Activated T-helper 2 cell treated with anti-CD3 and anti-CD28 coated beads, Interferon-gamma antibody, Interleukin-2, Interleukin-4, amounts not matched to agents 10 μg/mL and 5 μg/mL and 100 μg/mL, durations not matched to agents 14 hours and 24 hours and 36 hours (primary cell): ENCODE measurements at places on chromosomes 1 and 21.

GRCh38 chr1:32201011-32201855 lies 838 bp downstream of the CCDC28B start:
- peak; percentile 76 for DNase-seq

GRCh38 chr1:212351588-212352362 lies 62.9 kb downstream of the PACC1 start:
- no peak for DNase-seq

DNA sequence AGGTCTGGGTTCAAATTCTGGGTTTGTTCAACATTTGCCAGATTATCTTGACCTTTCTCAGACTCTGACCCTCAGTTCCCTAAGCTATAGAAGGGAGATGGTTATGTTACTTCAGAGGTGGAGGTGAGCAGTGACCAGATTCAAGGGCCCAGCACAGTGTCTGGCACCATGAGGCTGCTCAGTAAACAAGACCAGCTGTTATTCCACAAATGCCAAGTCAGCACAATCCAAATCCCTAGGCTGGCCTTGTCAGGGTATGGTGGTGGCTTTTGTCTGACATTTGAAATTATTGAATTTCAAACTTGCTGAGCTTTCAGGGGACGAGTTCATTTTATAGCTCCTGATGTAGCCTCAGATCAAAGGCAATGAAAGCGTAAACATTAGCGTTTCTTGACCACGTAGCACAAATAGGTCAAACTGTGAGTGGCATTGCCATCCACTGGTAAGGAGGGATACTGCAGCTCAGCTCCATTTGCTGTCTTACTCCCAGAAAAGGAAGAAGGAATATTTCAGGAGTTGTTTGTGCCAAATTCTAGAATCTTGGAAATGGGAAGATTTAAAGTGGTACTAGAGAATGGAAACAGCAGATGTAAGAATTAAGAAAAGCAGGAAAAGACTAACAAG lies 94.3 kb upstream of the EDN2 start:
- no peak for DNase-seq

- DNase-seq, result no peak
Observed at GRCh38 chr1:201229771-201230635, 39.4 kb downstream of the IGFN1 start.

DNA sequence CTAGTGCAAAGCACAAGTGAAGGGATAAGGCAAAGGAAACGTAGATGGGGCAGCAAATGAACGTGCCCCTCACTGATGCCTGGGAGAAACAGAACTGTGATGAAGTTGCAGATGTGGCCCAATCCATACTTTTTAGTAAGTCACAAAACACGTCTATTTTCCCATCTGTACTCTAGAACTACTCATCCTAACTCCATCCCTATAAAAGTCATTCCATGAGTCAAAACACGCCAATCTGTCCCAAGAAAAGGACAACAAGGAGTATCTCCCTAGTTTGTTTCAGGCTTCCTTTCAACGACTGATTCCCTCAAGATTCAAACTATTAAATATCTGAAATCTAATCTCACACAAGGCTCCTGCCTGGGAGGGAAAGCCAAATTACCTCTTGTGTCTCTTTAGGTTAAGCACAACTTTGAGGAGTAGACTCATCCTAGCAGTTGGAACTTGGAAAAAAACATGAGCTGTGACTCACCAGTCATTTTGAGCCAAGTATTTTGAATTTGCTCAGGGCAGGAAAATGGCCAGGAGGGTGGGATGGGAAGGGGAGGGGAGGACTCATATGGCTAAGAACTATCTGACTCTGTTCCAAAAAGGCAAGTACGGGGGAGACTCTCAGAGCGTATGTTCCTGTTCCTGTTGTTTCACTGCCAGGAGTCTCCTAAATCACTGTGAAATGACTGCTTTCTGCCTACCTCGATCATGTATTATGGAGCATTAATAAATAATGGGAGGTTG lies 214.5 kb upstream of the CAMK1G start:
- DNase-seq, result no peak

DNA sequence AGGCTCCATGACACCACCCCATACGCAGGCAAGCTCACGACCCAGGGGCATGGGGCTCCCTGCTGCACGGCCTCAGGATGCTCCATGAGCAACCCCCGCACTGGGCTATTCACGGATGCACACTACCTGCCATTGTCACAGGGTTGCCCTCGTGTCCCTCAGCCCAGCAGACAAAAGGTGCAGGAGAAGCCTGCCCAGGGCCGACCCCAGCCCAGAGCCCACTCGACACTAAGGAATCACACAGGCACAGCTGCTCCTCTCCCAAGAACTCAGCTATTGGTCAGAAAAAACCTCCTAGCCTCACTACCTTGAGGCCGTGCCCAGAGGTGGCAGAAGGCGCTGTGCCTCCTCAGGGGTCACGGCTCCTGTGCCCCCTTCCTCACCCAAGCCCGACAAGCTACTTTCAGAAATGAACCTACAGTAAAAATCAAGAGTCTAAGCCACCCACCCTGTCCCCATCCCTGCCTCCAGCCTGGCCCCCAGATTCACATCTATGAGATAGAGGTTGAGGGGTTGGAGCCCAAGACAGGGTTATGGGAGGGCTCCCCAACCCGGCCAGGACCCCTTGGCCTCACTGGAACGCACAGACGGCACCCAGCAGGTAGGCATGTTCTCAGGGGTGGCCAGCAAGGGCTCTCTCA lies 6.4 kb upstream of the SPATC1L start:
- no peak for DNase-seq

DNA sequence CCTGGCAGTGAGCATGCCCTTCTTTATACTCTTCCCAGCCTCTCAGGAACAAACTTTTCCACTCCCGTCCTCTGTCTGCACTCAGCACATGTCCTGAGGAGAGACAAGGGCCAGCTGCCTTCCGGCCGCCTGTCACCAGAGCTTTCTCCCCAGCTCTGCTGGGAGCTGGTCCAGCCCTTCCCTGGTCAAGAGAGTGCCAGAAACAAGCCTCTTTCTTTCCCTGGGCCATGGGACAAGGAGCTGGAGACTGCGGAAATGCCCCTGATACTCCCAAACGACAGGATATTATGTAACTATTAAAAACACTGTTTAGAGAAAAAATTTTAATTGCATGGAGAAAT lies 10.4 kb downstream of the LAMB3 start:
- no peak for DNase-seq

GRCh38 chr1:116971258-116971860 lies 30.2 kb upstream of the CD101 start:
- no peak for DNase-seq

GRCh38 chr21:45764792-45765191 lies 121.3 kb downstream of the PCBP3 start:
- DNase-seq, result no peak

GRCh38 chr1:14507262-14507661 lies 91.2 kb upstream of the KAZN start:
- DNase-seq, result no peak

DNA sequence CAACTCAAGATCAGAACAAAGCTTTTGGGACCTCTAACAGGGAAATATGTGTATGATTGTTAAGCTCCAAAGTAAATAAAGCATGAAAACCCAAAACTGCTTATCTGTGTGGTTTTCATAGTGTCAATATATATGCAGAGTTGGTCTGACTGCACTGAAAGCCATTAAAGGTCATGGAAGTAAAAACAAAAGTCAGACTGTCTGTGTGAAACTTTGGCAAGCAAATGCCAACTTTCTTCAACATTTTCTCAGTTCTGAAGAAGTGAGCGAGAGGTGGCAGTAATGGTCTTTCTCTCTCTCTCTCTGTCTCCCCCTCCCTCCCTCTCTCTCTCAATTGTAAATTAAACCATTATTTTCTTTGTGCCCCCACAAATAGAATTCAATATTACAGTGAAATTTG lies 100.1 kb upstream of the S1PR1 start:
- no peak for DNase-seq

- DNase-seq, result no peak
Observed at GRCh38 chr1:212987702-212988322, 27.9 kb downstream of the ANGEL2 start.

GRCh38 chr21:35169574-35169973 lies 120.5 kb upstream of the RUNX1 start:
- no peak for DNase-seq

DNA sequence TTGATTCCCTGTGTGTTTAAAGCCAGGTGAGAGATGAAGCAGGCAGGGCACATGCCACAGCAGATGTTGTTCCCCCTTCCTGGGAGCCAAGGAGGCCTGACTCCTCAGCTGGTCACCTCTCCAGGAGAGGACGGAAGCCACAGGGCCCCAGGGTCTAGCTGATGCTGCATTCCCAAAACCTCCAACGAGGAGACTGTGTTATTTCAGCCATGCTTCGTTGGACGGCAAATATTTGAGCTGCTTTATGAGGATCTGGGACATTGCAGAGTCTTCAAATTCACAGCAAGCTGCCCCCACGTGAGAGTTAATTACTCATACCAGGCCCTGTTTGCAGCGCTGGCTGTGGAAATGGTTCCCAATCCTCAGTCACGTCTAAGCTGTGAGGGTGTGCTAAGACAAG lies 85.3 kb downstream of the CDC7 start:
- no peak for DNase-seq

DNA sequence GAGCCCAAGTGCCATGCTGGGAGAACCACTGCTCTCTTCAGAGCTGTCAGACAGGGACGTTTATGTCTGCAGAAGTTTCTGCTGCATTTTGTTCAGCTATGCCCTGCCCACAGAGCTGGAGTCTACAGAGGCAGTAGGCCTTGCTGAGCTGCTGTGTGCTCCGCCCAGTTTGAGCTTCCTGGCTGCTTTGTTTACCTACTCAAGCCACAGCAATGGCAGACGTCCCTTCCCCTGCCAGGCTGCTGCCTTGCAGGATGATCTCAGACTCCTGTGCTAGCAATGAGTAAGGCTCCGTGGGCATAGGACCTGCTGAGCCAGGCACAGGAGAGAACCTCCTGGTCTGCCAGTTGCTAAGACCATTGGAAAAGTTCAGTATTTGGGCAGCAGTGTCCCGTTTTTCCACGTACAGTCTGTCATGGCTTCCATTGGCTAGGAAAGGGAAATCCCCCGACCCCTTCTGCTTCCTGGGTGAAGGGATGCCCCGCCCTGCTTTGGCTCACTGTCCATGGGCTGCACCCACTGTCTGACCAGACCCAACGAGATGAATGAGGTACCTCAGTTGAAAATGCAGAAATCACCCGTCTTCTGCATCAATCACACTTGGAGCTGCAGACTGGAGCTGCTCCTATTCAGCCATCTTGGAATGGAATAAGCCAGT lies 31.9 kb downstream of the CYP4B1 start:
- no peak for DNase-seq

DNA sequence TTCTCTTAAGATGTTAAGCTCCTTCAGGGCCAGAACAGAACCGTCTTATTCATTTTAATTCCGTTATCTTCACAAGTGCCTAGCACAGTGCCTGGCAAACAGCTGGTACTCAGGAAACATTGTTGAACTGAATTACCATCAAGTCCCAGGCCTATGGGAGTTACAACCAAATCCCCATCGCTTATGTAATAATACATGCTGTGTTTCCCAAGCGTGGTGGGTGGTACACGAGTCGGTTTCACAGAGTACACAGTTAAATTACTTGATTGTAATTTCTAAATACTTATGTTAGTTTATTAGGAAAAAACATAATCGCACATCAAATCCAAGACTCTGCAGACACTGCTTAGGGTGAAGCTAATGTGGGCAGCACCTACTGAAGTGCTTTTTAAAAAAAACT lies 1.0 kb downstream of the ANGEL2 start:
- no peak for DNase-seq

GRCh38 chr1:30732277-30732996 lies 9.1 kb upstream of the MATN1 start:
- DNase-seq, result no peak

DNA sequence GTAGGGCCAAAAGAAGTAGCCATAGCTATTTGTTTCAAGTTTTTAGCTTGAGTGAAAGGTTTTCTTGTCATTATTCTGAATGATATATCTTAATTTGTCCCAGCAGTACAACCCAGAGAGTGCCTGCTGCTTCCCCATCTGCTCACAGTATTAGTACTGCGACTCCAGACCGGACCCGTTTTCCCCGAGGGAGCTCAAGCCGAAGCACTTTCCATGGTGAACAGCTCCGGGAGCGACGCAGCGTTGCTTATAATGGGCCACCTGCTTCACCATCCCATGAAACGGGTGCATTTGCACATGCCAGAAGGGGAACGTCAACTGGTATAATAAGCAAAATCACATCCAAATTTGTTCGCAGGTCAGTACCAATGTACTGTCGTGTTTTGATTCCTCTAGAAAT lies 37.2 kb upstream of the C1orf115 start:
- no peak for DNase-seq

DNA sequence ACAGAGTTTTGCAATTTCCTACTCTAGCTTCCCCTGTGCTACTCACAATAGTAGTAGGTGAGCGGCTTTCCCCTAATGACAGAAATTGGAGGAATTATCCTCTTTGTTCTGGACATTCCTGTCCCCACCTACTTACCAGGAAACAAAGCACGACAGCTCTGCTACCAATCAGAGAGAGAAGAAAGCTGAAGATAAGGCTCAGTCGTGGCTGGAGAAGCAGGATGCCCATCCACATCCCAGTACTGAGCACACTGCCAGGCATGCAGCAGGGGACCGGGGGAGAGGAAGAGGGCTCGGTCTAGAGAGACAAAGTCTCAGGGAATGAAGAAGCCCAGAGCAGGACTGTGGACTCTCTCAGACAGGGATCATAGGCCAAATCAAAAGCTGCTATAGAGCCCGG lies 134.1 kb upstream of the KRTAP19-8 start:
- no peak for DNase-seq

- no peak for DNase-seq
Observed at GRCh38 chr1:174946031-174946430, 53.7 kb upstream of the CACYBP start.

DNA sequence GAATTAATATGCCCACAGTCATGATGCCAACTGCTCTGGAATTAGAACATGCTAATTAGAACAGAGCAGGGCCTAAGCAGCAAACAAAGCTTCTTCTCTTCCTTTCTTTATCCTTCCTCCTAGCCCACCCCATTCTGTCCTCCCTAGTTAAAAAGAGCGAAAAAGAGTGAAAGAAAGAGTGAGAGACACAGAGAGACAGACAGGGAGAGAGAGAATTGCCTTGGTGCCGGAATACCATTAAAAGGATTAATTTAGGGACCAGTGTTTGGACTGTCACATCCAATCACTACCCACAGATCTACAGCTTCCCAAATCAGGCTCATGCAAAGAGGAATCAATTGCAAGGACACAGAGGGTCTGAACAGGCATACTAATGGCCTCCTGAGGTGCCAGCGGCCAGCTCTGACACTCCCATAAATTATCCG lies 7.0 kb downstream of the ERI3 start:
- no peak for DNase-seq

GRCh38 chr21:38631676-38632075 lies 133.4 kb upstream of the ERG start:
- no peak for DNase-seq

DNA sequence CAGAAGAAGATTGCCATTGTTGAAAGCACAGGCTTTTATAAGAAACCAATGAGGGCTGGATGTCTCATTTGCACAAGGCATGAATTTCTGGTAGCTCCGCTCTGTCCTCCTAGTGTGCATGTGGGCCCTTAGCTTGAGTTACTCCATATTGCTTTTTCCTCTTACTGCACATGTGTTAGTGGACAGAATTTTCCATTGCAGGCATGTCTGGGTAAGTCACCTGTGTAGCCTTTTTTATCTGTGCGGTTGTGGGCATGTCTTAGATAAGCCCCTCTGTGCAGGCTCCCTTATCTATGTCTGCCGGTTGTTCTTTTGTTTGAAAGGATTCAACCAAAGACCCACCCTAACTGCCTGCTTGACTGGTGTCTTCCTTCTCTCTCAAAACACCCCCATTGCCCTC lies 7.2 kb upstream of the CLCA1 start:
- no peak for DNase-seq
